ENCODE measurements at places on chromosomes 5 and 9.

DNA sequence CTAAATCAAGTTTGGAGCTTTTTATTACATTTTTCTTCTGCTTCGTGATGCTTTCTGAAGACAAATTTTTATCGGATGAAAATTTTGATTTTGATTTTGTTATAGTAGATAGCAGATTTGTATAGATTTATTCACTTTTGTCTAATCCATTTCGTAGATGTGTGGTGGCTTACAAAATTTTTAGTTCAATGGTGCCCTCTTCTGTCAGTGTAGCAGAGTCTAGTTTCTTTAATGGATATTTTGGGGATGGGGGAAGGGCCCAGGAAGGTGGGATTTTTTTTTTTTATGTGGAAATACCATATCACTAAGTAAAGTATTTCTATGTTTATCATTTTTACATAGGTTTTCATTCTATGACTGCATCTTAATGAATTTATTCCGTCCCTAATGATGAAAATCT lies 259.9 kb upstream of the TARS1 start:
- no peak for DNase-seq
- H3K36me3 ChIP-seq, result no peaks in the 10 kb centered on the region
- no peaks in the 10 kb centered on the region for H3K27me3 ChIP-seq
- H3K4me3 ChIP-seq, result no peak overlapping the region
- no peak overlapping the region for H3K27ac ChIP-seq

GRCh38 chr9:123121457-123121856 lies 88.0 kb downstream of the GPR21 start:
- H3K27ac ChIP-seq, result no peak overlapping the region
- no peaks in the 10 kb centered on the region for H3K27me3 ChIP-seq
- no peaks in the 10 kb centered on the region for H3K4me1 ChIP-seq
- H3K4me3 ChIP-seq, result no peak overlapping the region
- DNase-seq, result no peak

GRCh38 chr5:77874691-77875090 lies 98.6 kb upstream of the TBCA start:
- no peak for DNase-seq
- H3K4me3 ChIP-seq, result no peak overlapping the region
- H3K36me3 ChIP-seq, result no peaks in the 10 kb centered on the region
- peaks cover 9% of the 10 kb centered on the region for H3K27me3 ChIP-seq

- H3K4me3 ChIP-seq, result no peak overlapping the region
- peaks cover 2% of the 10 kb centered on the region for H3K36me3 ChIP-seq
- no peak for DNase-seq
- H3K27me3 ChIP-seq, result peaks cover 37% of the 10 kb centered on the region
Measured at GRCh38 chr5:150295172-150295634, 5.6 kb upstream of the CAMK2A start.

GRCh38 chr5:178394074-178394473 lies 161.5 kb upstream of the PHYKPL start:
- H3K27me3 ChIP-seq, result peaks cover 67% of the 10 kb centered on the region
- H3K27ac ChIP-seq, result no peak overlapping the region
- peaks cover 3% of the 10 kb centered on the region for H3K36me3 ChIP-seq
- no peak for DNase-seq
- H3K4me1 ChIP-seq, result no peaks in the 10 kb centered on the region

- no peak overlapping the region for H3K4me3 ChIP-seq
- DNase-seq, result no peak
- no peaks in the 10 kb centered on the region for H3K4me1 ChIP-seq
- H3K36me3 ChIP-seq, result no peaks in the 10 kb centered on the region
- H3K27me3 ChIP-seq, result no peaks in the 10 kb centered on the region
Measured at GRCh38 chr9:35193762-35194161, 32.0 kb downstream of the UNC13B start.

- no peak overlapping the region for H3K4me3 ChIP-seq
Measured at GRCh38 chr5:72488756-72489155, 18.5 kb downstream of the ZNF366 start.

DNA sequence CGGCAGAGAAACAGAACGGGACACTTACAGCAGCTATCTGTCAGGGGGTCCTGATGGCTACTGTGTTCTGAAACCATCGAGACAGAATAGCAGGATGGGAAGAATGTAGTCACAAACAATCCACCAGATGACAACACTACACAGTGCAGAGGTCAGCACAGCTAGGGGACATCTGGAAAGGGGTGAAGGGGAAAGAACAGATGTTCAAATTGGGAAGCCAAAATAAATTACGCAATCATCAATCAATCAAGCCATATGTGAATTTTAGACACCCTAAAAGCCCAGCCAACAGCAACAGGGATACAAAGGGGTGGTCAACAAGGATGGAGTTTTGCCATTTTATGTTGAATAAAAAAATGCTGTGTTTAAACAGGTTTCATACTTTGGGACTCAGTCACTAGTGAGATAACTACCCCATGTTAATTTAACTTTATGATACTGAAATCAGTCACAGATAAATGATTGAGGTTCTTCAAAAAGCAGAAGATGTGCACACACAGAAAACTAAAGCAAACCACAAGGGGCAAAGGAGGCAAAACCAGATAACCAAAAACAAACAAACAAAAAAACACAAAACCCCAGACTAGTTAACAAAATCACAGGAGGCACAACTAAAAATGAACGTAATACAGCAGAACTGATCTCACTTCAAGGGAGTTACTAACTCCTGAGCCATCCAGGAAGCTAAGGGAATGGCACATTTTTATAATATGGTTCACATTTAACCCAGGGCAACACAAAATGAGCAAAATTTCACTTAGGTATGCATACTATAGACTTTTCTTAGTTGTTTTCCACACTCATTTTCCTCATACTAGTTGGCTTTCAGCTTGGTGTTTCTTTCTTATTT lies 65.9 kb downstream of the HABP4 start:
- H3K27ac ChIP-seq, result no peak overlapping the region
- H3K4me3 ChIP-seq, result no peak overlapping the region
- peaks cover 2% of the 10 kb centered on the region for H3K36me3 ChIP-seq
- no peaks in the 10 kb centered on the region for H3K27me3 ChIP-seq

DNA sequence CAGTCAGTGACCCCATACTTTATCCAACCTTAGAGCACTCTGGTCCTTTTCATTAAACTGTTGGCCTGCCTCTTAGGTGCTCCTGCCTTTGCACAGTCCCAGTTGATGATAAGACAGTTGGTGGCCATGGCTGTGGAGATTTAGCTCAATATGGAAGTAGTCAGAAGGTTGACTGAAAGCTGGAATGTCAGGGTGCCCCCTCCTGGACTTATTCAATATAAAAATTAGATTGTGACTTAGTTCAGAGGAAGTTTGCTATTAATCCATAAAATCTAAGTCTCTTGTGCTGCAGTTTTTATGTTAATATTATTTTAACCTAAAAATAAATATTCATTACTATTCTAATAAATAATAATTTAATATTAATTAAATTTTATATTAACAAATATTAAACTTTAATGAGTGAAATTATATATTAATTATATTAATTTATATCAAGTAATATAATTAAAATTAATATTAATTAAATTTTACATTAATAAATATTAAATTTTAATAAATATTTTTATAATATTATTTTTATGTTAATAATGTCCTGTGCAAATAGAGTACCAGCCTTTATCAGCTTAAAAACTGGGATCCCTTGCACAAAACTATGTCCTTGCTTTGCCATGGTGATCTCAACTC lies 77.7 kb upstream of the ADAMTSL1 start:
- no peak overlapping the region for H3K4me3 ChIP-seq
- peaks cover 13% of the 10 kb centered on the region for H3K27me3 ChIP-seq
- H3K27ac ChIP-seq, result no peak overlapping the region
- no peaks in the 10 kb centered on the region for H3K4me1 ChIP-seq
- H3K36me3 ChIP-seq, result no peaks in the 10 kb centered on the region
- DNase-seq, result no peak

DNA sequence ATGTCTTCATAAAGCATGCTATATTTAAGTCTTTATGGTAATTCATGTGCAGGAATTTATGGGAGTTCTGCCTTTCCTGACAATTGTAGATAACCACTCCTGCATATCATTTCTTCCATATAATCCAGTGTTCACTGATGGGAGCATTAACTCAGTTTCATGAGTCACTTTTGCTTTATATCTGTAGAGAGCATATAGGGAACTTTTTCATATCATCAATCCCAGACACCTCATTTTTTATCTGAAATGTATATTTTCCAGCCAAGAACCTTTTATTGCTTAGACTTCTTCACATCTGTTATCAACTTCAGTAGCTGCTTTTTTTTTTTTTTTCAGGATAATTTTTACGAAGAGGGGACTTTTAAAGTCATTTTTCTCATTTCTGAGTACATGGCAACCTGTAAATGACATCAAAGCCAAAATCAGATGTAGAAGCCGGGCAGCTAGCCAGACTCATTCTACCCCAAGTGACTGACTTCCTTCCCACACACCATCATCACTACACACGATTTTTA lies 41.1 kb downstream of the NFX1 start:
- DNase-seq, result no peak
- no peaks in the 10 kb centered on the region for H3K27me3 ChIP-seq
- H3K27ac ChIP-seq, result peak overlapping the region; percentile 39
- peaks cover 9% of the 10 kb centered on the region for H3K36me3 ChIP-seq
- H3K4me3 ChIP-seq, result no peak overlapping the region

DNA sequence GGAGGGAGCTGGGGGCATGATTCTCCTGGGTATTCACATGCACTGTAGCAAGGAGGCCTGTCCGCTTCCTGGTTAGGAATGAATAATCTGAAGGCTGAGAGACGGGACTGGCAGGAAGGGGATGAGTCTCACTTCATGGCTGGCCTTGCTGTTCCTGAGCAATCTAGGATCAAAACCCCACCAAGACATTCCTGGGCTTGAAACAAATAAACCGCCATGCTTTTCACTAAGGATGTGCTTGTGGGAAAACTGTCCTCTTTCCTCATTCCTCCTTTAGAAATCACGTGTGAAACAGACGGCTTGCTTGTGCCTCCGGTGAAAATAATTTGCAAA lies 132.8 kb downstream of the MACROH2A1 start:
- no peak overlapping the region for H3K27ac ChIP-seq
- peaks cover 2% of the 10 kb centered on the region for H3K4me1 ChIP-seq
- H3K36me3 ChIP-seq, result no peaks in the 10 kb centered on the region
- peaks cover 43% of the 10 kb centered on the region for H3K27me3 ChIP-seq
- no peak overlapping the region for H3K4me3 ChIP-seq

- peaks cover 3% of the 10 kb centered on the region for H3K4me1 ChIP-seq
- H3K27ac ChIP-seq, result no peak overlapping the region
- no peaks in the 10 kb centered on the region for H3K27me3 ChIP-seq
- DNase-seq, result no peak
- H3K36me3 ChIP-seq, result peaks cover 8% of the 10 kb centered on the region
Measured at GRCh38 chr9:131864531-131864930, 124.7 kb upstream of the RAPGEF1 start.

GRCh38 chr5:93782978-93783377 lies 41.6 kb upstream of the POU5F2 start:
- H3K4me1 ChIP-seq, result no peaks in the 10 kb centered on the region
- H3K27me3 ChIP-seq, result no peaks in the 10 kb centered on the region
- DNase-seq, result no peak
- H3K36me3 ChIP-seq, result peaks cover 2% of the 10 kb centered on the region
- no peak overlapping the region for H3K4me3 ChIP-seq

DNA sequence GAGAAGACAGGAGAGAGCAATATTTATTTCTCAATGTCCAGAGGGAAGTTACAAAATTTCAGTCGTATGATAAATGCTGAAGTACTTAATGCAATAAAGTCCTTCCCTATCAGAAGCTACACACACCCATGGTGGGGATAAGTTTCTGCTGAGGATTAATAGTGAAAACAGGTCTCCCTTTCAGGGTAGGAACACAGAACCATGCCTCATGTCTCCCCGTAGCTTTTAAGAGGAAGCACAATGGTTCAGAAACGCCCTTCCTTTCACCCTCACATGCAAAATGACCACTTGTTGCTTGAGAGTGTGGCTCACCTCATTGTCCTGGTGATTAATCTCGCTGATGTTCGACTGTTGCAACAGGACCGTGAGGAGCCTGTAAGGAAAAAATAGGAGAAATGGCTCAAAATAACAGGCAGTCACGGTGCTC lies 73.6 kb downstream of the ANKRD55 start:
- peak overlapping the region; percentile 88 for H3K27ac ChIP-seq
- peak overlapping the region; percentile 62 for H3K4me3 ChIP-seq
- H3K27me3 ChIP-seq, result peaks cover 6% of the 10 kb centered on the region
- H3K36me3 ChIP-seq, result no peaks in the 10 kb centered on the region
- peaks cover 44% of the 10 kb centered on the region for H3K4me1 ChIP-seq

DNA sequence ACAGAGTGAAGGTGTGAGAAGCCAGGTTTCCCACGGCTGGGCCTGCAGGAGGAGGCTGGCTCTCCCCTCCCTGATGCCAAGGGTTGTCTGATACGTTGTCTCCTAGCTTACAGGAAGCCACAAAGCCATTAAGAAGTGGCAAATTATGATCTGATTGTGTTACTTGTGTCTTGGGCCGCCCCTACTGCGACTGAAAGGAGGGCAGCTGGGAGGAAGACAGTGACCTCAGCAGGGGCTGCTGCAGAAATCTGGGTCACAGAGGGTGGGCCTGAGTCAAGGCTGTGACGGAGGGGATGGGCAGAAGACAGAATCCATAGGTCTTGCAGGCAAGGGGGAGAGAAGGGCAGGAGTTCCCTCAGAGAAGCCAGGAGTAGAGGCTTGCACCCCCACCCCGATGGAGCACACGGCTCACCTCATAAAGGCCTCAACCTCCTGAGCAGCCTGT lies 145.0 kb downstream of the FSTL4 start:
- DNase-seq, result peak; percentile 25
- no peaks in the 10 kb centered on the region for H3K36me3 ChIP-seq
- H3K4me3 ChIP-seq, result no peak overlapping the region
- H3K27ac ChIP-seq, result no peak overlapping the region
- peaks cover 6% of the 10 kb centered on the region for H3K27me3 ChIP-seq

DNA sequence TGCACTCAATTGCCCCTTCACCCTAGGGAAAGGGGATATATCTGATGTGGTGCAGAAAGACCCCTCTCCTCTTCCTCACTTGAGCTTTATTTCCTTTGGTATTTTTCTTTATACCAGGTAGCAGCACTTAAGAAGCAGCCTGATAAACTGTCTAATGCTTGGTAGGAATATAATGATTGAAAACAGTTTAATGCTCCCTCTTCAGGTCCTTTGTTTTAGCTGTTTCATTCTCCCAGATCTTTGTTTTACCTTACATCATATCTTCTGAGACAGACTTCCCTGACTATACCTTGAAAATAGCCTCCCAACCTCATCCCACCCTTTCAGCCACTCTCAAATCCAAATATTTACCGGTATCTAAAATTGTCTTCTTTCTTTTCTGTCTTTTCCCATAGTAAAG lies 87.9 kb downstream of the NUDT12 start:
- no peak overlapping the region for H3K27ac ChIP-seq
- peaks cover 5% of the 10 kb centered on the region for H3K4me1 ChIP-seq

- no peak overlapping the region for H3K27ac ChIP-seq
- H3K36me3 ChIP-seq, result no peaks in the 10 kb centered on the region
- no peak for DNase-seq
- no peak overlapping the region for H3K4me3 ChIP-seq
- H3K27me3 ChIP-seq, result peaks cover 6% of the 10 kb centered on the region
Measured at GRCh38 chr9:76846297-76846696, 59.6 kb downstream of the PRUNE2 start.

DNA sequence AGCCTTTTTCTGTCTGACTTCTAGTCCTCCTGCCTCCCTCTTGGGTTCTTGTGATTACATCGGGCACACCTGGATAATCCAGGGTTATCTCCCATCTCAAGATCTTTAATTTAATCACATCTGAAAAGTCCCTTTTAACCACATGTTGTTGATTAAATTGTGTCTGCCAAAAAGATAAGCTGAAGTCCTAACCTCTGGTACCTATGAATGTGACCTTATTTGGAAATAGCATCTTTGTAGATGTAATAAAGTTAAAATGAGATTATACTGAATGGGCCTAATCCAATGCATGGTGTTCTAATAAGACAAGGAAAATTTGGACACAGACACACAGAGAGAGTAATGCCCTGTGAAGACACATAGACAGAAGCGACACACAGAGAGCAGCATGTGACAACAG lies 232.4 kb downstream of the KCTD16 start:
- H3K27ac ChIP-seq, result no peak overlapping the region
- DNase-seq, result no peak
